CD4-positive, alpha-beta T cell treated with Interleukin-15 for 1 hour (primary cell): ENCODE measurements at places on chromosomes 6 and 20.

DNA sequence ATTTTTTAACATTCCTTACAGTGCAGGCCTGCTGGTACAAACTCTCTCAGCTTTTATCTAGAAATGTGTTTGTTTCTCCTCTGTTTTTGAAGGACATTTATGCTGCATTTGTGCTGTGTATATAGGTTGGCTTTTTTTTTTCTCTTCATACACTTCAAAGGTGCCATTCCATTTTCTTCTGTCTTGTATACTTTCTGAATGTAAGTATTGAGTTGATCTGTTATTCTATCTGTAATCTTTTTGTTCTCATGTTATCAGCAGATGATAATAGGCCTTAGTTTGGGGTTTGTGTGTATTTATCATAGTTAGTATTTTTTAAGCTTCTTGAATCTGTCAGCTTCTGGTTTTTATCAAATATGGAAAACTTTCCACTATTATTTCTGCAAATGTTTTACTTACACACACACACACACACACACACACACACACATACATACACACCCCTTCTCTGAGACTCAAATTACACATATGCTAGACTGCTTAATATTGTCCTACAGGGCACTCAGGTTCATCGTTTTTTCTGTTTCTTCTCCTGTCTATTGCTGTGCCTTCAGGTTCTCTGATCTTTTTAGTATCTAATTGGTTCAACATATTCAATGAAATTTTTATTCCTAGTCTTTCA lies 74.6 kb downstream of the RPP40 start:
- DNase-seq, result no peak

DNA sequence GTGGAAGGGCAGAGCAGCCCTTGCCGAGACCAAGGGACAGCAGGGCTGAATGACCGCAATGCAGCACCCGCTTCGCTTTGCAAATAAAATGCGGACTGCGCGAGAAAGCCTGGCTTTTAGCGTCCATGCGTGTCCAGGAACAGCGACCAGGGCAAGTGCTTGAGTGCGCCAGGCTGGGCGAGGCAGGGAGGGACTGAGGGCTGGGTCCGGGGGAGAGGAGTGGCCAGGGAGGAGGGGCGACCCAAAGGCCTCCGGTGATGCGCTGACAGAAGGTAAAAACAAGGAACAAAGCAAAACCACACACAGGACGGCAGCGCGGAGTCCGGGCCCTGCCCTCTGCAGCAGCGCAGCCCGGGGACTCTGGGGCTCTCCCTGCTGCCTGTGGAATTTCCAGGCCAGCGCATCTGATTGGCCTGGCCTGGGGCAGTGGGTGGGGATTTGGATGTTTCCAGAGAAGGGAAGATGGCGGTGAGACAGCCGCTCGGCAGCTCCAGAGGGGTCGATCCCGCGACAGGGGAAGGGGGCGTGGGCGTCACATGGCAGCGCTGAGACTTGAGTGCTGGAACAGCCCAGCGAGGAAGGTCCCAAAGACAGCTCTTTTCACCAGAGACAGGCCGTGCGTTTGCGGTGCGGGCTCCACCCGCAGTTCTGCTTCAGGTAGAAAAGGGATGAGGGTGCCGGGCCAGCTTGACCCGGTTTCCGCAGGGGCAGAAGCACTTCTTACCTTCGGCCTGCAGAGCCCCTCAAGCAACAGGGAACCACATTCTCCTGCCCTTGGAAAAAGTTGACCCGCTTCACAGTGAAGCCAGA lies 51.8 kb downstream of the SSR1 start:
- peak; percentile 75 for DNase-seq

- DNase-seq, result no peak
Measured at GRCh38 chr20:46317685-46318177, 9.4 kb upstream of the CDH22 start.

- DNase-seq, result no peak
Measured at GRCh38 chr6:126716032-126716431, 376.1 kb downstream of the CENPW start.

DNA sequence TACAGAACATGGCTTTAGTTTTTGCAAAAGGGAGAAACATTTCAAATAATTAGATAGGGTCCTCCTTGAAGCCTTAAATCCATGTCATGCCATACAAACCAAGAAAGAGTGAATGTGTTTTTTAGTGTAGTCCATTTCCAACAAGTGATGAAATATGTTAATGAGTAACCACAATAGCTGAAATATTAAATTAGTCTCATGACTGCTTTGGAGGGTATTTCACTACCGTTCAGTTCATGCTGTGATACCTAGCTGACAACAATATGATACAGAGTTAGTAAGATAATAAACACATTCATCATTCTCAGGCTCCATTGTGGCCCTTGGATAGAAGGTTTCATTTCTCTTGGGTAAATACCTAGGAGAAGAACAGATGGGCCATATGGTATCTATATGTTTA lies 5.8 kb upstream of the ID4 start:
- no peak for DNase-seq

DNA sequence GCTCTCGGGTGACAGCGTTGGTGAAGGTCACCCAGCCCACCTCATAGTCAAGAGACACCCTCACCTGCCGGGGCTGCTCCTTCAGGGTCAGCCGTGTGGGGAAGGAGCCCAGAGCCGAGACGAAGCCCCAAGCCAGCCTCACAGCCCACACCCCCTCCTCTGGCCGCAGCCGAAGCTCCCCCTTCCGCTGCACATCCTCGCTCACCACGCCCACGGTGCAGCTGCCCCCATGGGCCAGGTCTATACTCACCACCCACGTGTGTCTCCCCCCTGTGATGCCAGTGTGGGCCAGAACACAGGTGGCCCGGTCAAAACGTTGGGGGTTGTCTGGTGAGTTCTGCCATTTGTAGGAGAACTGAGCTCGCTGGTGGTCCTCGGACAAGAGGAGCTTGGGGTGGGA lies 7.0 kb downstream of the TRIM10 start:
- DNase-seq, result no peak

- no peak for DNase-seq
Measured at GRCh38 chr6:133610227-133610840, 278.6 kb upstream of the TCF21 start.

GRCh38 chr6:13924146-13924948 lies 405 bp upstream of the RNF182 start:
- DNase-seq, result peak; percentile 30

DNA sequence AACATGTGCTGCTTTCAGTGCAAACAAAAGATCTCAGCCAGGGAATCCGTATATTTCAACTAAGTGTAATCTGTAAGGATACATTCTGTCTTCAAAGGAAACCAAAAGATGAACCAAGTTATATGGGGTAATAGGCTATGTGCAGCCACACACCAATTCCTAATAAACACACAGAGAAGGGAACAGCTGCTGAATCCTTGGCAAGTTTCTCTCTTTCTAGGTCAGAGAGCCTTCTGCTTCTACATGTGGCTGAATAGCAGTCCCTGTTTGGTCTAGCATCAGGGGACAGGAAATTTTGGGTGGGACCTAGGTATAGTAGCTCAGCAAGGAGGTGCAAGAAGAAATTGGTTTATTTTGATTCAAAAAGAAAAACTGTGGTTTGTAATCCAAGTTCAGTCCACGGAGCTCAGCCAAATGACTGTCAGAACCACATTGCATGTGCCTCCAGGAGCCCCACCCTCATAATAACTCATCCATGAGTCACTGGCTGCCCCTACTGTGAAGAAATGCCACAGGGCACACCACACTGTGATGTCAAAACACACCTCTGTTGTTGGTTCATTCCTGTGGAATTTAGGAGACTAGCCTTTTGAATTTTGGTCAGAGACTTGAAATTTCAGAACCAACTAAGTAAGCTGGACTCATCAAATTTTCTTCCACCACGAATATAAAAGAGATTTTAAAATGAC lies 21.1 kb downstream of the SPTLC3 start:
- DNase-seq, result no peak

DNA sequence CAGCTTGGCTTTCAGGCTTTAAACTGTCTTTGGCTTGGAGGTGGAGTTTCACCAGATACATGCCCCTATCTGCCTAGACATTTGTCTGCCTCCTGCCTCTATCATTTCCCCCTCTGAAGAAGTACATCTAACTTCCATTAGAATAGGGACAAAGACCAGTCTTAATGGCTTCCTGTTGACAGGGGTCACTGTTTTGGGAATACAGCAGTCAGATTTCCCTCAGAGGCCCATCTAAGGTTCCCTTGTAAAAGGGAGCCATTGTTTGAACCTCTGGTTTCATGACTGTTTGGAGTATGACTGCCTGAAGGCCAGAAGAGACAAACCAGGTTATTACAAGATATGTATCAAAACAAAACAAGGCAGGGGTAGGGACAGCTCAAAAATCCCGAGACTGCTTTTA lies 665.7 kb upstream of the GJE1 start:
- no peak for DNase-seq

DNA sequence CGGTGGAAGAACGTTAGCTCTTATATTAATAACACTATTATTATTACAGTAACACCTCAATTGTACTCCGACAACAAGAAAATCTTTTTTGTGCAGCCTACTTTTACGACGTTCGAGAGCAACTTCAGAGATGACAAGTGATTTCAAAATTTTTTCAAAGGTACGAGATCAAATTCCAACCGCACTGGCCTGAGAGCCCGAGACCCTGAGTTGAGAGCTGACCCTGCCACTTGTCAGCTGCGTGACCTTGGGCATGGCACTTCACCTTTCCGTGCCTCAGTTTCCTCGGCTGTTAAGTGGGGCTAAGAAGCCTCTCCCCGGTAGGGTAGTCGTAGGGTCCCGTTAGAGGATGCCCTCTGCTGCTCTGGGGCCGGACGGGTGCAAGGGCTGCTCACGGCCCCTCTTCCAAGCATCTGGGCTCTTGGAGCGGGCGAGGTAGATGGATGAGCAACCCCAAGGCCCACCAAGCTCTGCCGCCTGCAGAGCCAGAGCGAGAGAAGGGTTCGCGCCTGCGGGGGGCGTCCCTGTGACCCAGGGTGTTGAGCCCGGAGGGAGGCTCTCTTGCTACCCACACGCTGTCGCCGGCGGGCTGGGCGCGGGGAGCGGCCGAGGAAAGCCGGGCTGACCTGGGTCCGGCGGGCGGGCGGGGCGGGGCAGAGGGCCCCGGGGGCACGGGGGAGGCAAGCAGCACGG lies 510 bp downstream of the NDRG3 start:
- no peak for DNase-seq

- no peak for DNase-seq
Measured at GRCh38 chr20:44104798-44105517, 82.0 kb downstream of the JPH2 start.

DNA sequence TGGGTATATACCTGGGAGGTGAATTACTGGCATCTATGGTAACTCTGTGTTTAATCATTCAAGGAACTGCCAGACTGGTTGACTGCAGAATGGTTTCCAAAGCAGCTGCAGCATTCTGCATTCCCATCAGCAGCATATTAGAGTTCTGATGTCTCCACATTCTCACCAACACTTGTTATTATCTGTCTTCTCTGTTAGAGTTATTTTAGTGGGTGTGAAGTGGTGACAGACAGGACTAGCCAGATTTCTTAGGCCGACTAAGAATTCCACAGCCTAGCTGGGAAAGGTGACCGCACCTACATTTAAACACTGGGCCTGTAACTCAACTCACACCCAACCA lies 110.9 kb downstream of the TMEM170B start:
- DNase-seq, result no peak

DNA sequence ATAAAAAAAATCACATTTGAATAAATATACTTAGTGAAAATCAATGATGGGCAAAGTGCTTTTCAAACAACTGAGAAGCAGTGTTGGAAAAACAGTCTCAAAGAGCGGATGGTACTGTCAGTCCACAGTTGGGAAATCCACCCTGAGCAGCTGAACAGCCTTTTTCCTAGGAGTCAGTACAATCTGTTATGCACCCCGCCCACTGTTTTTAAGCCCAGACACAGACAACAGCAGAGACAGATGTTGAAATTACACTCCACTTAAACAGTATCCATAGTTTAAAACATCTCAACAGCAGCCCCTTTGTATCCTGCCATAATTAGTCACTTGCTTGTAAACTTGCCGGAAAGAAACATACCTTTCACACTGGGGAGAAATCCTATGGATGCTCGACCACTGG lies 372 bp downstream of the KIAA0408 start:
- DNase-seq, result no peak

- DNase-seq, result no peak
Measured at GRCh38 chr20:37542281-37542680, 14.6 kb upstream of the BLCAP start.

GRCh38 chr20:18430172-18430826 lies 36.5 kb downstream of the DZANK1 start:
- no peak for DNase-seq

DNA sequence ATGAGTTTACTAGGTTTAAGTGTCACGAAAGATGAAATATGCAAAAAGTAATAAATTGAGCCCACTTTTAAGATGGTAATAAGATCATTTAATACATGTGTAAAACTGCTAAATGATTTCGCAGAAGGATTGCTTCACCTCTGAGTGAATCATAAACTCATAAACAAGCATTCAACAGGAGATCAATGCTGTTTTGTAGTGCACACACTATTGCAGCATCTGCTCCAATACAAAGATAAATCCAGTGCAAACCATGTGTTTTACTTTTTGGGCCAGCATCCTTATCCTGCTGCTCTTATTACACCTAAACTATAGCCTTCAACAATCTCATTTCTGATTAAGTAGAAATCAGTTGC lies 400.1 kb downstream of the NKAIN2 start:
- DNase-seq, result no peak

DNA sequence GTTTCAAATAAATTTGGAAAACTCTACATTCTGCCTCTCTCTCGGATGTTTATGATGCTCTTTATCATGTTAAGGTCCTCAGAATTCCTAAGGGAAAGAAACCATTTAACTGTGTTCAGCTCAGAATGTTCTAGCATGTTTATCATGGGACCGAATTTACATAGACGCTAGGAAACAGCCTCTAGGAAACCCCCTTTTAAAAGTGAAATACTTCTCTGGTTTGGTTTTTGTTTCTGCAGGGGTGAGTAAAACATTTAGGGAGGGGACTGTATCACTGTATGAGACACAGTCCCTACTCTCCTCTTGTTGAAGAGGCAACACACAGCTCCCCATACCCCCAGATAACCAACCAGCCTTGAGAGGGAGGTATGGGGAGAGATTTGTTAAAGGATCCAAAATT lies 267.6 kb upstream of the SUPT3H start:
- DNase-seq, result no peak

GRCh38 chr20:8018958-8019245 lies 659 bp downstream of the TMX4 start:
- DNase-seq, result peak; percentile 69

- no peak for DNase-seq
Measured at GRCh38 chr6:11384531-11385309, 152.3 kb upstream of the NEDD9 start.

- DNase-seq, result peak; percentile 40
Measured at GRCh38 chr6:88165844-88166492, at the start of gene CNR1. CNR1 (minus strand) TSS chr6:88166347; CDS start chr6:88145274, 21,073 bp downstream.

GRCh38 chr6:2663123-2663522 lies 87.6 kb downstream of the MYLK4 start:
- no peak for DNase-seq

GRCh38 chr20:8807480-8808201 lies 261.2 kb upstream of the PLCB4 start:
- DNase-seq, result no peak

DNA sequence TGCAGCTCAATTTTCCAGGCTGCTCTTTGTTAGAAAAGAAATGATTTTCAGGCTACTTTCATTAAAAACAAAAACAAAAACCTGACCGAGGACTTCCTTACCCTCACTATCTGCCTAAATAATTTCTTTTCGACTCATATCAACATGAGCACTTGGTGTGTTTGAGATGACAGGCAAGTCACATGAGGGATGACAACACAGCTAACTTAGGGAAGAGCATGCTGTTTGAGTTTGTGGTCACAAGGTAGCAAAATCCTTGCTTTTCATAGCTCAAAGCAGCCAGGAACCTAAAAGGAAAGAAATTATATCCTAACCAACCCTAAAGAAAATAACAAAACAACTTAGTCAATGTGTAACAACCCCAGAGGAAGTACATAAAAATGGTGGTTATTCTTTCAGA lies 459.5 kb downstream of the KIF16B start:
- no peak for DNase-seq
